ENCODE measurements at places on chromosomes 1 and 21.

GRCh38 chr1:77668924-77669449 is 13.5 kb downstream of the ZZZ3 start:
- DNase-seq, result no peak

DNA sequence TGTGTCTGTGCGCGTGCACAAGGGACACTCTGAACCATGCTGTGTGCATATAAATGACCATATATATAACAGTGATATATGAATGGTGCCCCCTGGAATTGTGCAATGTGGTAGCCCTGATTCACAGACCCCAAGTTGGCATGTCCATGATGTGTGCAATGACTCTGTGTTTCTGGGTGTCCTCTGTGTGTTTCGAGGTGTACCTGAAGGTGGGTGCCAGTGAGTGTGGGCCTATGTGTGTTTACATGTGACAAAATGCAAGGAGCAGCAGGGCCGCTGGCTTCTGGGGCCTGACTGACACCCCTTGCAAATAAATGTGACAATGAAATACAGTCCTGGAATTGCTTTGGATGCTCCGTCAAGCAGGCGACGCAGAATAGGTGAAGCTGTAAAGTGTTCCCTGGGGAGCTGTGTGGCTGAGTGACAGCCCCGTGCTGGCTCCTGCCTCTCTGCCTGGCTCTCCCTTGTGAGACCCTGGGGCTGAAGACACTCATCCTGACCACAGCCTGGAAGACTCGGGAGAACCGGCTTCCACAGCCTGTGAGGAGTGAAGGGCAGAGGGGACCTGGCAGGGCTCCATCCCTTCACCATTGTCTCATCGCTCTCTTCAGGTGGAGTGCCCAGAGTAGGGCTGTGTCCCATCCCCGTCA is 38.2 kb upstream of the CSF3R start:
- no peak for DNase-seq

GRCh38 chr1:101388904-101389546 is 152.2 kb downstream of the S1PR1 start:
- DNase-seq, result no peak

DNA sequence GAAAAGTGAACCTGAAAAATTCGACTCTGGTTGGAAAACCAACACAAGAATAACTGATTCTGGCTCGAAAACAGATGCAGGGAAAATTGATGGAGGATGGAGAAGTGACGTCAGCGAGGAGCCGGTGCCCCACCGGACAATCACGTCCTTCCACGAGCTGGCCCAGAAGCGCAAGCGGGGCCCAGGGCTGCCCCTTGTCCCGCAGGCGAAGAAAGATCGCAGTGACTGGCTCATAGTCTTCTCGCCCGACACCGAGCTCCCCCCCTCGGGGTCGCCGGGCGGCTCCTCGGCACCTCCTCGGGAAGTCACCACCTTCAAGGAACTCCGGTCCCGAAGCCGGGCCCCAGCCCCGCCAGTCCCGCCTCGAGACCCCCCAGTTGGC is 1.9 kb downstream of the RUSC1 start:
- no peak for DNase-seq

- DNase-seq, result no peak
Measured at GRCh38 chr1:61388566-61388965, 306.2 kb downstream of the NFIA start.
